Neural crest cell (in vitro differentiated cells): ENCODE measurements at places on chromosomes 7 and 10. TPM values are rescaled to one million over a fixed set of nuclear protein-coding genes. Genes with fewer than 3 reads are reported as not detected.

The GLCCI1 gene
- total RNA-seq: 26.2 and 29.2 TPM in 2 replicates

The IRF5 gene
- not detected in 2 replicates for total RNA-seq

The ELAPOR2 gene
- 42.2 and 44.4 TPM in 2 replicates for total RNA-seq

The CPA2 gene
- 0.55 and 1.2 TPM in 2 replicates for total RNA-seq

The PLPP4 gene
- total RNA-seq: not detected in 2 replicates

The OR9A2 gene
- not detected in 2 replicates for total RNA-seq

The PON1 gene
- not detected in 2 replicates for total RNA-seq

The KCNH2 gene
- total RNA-seq: 10.7 and 12.4 TPM in 2 replicates
